GDM1 (cell line): ENCODE measurements at places on chromosomes 11 and 22.

DNA sequence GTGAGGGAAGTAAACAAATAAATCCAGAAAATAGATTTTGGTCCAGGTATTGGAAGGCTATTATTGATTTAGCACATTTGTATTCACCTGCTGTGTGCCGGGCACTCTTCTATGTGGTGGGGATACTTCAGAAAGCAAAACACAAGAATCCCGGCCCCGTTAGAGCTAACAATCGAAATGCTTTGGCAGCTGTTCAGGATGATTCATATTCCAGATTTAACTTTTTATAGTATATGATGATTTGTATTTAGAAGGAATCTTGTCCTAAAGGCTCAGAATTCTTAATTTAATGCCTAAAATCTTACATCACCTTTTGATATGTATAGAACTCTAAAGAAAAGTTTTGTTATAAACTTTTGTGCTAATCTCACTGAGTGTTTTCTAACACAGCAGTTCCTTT lies 28.0 kb downstream of the ZC3H12C start:
- no peak for DNase-seq

DNA sequence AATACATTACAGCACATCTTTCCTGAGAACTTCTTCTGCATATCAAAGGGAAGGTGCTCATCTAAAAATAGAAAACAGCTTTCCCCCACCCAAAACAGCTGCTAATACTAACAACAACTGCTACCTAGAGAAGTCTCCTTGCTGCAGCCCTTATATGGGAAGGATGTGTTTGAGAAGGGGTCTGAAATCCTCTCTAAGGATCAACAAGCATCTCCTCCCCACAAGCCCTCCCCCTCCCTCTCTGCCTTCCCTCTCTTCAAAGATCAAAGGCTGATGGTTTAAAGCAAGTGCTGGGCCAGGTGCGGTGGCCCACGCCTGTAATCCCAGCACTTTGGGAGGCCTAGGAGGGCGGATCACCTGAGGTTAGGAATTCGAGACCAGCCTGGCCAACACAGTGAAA lies 33.5 kb downstream of the SCUBE2 start:
- DNase-seq = no peak

GRCh38 chr11:36724742-36725385 lies 126.8 kb upstream of the RAG2 start:
- DNase-seq = no peak

DNA sequence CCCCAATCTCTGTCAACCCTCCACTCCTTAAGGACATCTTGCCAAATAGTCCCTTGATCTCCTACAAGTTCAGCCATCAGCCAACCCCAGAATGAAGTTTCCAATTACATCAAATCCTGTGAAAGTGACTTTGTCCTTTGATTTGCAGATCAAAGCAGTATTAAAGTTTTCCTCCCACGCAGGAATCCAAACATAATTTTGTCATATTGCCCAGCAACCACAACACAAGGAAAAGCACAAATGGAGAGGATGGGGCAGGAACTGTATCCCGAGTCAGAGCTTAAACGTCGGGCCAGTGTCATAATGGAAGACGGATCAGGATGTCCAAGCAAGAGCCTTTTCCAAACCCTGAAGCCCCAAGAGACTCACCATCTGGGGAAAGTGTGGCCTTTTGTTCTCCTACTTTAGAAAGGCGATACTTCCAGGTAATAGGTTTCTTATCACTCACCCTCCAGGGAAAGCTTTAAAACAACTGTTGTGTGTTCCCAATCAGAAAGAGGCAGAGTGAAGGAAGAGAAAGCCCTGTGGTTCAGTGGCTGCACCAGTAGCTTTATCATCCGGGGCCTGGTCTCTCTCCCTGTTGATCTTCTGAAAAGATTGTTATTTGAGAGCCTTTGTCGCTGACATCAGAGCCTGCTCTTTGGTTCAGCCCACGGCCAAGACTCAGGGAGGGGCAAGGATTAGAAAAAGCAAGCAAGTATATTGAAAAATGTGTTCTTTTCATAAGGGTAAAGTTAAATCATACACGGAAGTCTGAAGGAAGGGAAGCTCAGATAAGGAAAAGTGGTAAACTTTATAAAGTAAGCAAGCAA lies 41.7 kb downstream of the EXPH5 start:
- DNase-seq = no peak

DNA sequence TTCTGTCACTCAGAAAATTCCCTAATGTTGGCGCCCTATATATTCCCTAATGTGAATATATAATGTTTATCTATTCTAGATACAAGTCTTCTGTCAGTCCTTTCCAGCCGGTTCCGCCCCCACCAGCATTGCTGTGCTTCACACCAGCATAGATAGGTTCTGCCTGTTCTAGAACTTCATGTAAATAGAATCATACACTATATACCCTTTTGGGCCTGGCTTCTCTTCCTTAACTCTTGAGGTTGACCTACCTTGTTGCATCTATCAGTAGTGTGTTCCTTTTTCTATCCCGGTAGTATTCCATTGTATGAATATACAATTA lies 34.6 kb downstream of the OTOG start:
- DNase-seq = no peak

- DNase-seq = no peak
Observed at GRCh38 chr11:9158898-9159391, 67.5 kb upstream of the SCUBE2 start.

GRCh38 chr11:96741068-96741467 lies 351.3 kb downstream of the JRKL start:
- no peak for DNase-seq

- no peak for DNase-seq
Observed at GRCh38 chr11:47667135-47667534, 24.8 kb upstream of the MTCH2 start.

DNA sequence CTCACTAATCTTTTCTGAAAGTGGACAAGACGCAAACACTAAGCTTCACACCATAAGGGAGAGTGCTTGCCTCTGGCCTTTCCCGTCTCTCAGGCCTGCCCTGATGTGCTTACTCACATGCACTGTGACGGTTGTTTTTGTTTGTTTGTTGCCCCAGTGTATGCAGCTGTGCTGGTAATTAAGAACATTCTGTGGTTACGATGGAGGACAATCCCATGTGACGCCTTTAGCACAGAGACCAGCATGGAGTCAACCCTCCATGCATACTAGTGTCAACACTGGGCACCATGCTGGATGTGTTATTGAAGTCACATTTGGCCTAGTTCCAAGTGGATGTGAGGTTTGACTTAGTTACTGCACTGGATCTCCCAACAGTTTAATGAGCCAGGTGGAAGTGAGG lies 27.8 kb upstream of the CDON start:
- DNase-seq = no peak

- DNase-seq = peak; percentile 44
Observed at GRCh38 chr11:73350908-73351636, 25.1 kb upstream of the RELT start.

GRCh38 chr11:64638018-64638665 lies 47.1 kb downstream of the SLC22A12 start:
- DNase-seq = no peak

DNA sequence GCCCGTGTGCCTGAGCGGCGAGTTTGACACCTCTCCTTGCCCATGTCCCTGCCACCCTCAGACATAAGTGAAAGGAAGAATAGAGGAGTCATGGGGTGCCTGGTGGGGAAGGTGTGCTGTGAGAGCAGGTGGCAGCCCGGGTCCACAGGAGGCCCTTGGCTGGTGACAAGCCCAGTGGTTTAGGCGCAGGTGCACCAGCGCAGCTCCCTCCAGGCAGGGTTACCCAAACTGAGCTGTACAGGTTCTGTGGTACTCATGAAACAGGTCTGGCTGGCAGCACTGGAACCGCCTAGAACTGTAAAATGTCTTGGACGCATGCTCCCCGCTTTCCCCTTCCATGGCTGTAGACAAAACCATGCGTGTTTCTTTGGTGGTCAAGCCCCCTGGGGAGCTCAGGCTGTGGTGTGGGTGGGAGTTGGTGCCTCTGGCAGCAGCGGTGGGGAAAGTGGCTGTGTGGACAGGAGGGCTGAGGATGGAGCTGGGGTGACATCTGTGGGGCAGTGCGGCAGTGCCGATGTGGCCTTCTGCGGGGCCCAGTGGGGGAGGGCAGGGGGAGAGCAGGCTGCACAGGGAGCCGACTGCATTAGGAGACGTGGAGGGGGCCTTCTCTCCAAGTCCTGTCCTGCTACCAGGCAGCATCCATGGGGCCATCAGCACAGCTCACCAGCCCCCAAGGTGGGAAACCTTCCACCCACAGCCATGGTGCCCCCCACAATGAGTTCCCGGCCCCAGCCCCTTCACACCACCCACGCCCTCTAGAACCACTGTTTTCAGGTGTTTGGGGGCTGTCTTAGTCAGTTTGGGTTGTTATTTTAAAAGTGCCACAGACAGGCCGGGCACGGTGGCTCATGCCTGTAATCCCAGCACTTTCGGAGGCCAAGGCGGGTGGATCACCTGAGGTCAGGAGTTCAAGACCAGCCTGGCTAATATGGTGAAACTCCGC lies 5.6 kb upstream of the GTSE1 start:
- DNase-seq = no peak

- no peak for DNase-seq
Observed at GRCh38 chr11:10941871-10942270, 84.0 kb upstream of the ZBED5 start.

DNA sequence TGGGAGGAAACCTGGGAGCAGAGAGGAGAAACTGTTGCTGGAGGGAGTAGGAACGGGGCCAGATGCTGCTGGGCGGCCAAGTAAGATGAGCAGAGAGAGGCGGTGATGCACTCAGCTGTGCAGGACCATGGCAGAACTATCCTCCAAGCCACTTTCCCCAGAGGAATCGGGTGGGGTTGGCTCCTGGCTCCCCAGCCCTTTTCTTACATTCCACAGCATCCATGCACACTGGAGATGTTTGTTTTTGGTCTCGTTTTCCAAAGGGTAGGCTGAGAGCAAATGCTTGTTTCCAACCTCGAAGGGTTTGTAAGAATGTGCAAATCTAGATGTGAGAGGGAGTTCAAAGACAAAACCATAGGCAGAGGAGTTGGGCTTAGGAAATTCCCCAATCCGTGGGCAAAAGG lies 73.2 kb downstream of the DBX1 start:
- no peak for DNase-seq

DNA sequence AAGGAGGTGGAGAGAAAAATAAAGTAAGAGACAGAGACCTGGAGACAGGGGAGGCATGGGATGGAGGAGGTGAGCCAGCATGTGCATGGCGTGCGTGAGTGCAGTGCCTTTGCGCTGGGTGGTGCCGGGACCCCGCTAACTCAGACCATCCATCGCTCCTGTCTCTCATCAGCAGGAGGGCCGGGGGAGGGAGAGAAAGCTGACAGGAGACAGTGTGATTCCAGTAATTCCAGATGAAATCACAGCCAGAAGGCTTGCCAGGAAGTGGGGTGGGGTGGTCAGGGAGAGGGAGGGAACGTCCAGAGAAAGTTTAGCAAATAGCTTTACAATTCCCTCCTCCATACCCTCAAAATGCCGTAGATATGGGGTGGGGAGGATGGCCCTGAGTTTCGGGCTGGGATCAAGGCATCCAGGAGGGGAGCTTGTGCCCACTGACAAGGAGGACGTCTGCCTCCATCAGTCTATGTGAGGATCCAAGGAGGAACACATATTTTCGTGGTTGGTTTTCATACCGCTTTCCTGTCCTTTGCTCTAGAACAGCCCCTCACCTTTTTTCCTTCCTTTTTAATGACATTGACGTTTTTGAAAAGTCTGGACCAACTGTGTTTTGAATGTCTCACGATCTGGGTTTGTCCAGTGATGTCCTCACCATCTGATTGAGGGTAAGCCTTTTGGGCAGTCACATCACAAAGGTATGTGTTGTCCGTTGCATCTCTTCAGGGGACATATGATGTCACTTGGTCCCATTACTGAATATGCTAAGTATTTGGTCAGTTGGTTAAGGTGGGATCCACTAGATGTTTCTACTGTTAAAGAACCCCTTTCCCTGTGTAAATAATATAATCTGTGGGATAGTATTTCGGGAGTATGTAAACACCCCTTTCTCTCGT lies 567.3 kb downstream of the MIAT start:
- no peak for DNase-seq

DNA sequence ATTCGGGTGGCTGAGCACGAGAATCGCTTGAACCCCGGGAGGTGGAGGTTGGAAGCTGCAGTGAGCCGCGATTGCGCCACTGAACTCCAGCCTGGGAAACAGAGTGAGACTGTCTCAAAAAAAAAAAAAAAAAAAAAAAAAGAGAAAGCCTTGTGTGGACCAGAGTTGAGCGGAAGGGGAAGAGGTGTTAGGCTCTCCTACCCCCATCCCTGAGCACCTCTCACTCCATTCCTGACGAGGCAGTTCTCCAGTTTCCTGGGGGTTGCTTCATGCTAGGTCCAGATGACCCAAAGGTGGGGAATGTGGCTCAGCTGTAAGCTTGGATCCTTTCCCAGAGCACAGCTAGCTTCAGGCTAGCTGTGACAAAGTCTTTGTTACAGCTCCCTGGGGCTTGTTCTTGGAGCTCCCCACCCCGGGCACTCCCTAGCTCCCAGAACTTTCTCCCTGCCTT lies 8.8 kb upstream of the DNAL4 start:
- no peak for DNase-seq

- no peak for DNase-seq
Observed at GRCh38 chr11:126833065-126833464, 167.5 kb downstream of the KIRREL3 start.

GRCh38 chr11:69353696-69354544 lies 60.0 kb downstream of the MYEOV start:
- no peak for DNase-seq

DNA sequence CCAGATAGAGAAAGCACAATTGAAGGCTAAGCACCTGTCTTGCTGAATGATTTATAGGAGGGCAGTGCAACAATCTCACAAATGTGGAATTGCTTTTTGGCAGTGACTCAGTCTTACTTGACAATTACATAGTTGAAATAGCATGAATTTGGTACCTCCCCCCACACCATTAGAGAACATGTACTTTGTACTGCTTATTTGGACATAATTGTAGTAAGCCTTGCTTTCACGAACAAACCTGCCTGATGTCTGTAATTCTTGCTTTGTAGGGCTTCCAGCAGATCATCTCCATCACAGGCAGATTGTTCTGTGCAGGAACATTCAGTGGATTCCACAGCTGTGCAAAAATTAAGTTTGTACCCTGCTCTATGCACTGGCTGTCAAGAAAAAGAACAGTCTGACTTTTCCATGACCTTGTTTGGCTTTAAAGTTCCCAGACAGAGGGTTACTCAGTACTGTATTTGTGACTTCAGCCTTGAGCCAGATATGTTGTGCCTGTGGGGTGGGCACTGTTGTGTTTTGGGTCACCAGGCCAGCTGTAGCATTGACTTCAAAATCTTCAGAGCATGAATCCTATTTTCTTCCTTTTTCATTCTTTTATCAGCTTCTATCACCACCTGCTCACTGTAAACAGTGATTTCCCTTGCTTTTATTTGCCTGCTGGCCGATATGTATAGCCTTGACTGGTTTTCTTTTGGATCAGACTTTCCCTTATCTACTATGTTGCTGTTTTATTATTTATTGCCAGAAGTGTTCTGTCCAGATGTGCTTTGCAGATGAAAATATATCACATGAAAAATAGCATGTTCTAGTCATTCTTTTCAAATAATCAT lies 941.0 kb upstream of the CHORDC1 start:
- DNase-seq = no peak
